Type B pancreatic cell (in vitro differentiated cells): ENCODE measurements at places on chromosomes 1 and 21. TPM values are rescaled to one million over a fixed set of nuclear protein-coding genes. Genes with fewer than 3 reads are reported as not detected.

BEND5 gene
- 4.4 and 10.6 TPM in 2 replicates for total RNA-seq

CR2 gene
- 0.21 TPM in 1 of 2 replicates, not detected in the other for total RNA-seq

AMPD1 gene
- not detected in 2 replicates for total RNA-seq

TXLNA gene
- 54.0 and 60.4 TPM in 2 replicates for total RNA-seq

LRRC53 gene
- total RNA-seq: not detected in 2 replicates

CYP4B1 gene
- total RNA-seq: 25.7 and 28.9 TPM in 2 replicates

RSRP1 gene
- 97.6 and 109 TPM in 2 replicates for total RNA-seq

RAD54L gene
- 9.6 and 22.9 TPM in 2 replicates for total RNA-seq

MEX3A gene
- total RNA-seq: 31.0 and 61.9 TPM in 2 replicates

KLF18 gene
- not detected in 2 replicates for total RNA-seq

PLEKHA6 gene
- 37.8 and 63.1 TPM in 2 replicates for total RNA-seq

GBP7 gene
- total RNA-seq: not detected in 2 replicates

HCN3 gene
- 9.5 and 10.6 TPM in 2 replicates for total RNA-seq

LGR6 gene
- 2.8 and 6.9 TPM in 2 replicates for total RNA-seq

SHISA4 gene
- 1.4 and 5.0 TPM in 2 replicates for total RNA-seq

PKLR gene
- total RNA-seq: 1.0 and 2.4 TPM in 2 replicates

RNU1-1 gene
- 2,993 and 3,564 TPM in 2 replicates for total RNA-seq

S100A11 gene
- 511 and 1,438 TPM in 2 replicates for total RNA-seq

MSH4 gene
- total RNA-seq: 0.58 and 0.64 TPM in 2 replicates

OR2M5 gene
- total RNA-seq: not detected in 2 replicates

FNDC10 gene
- total RNA-seq: 8.9 and 9.3 TPM in 2 replicates

PTPRU gene
- 66.6 and 129 TPM in 2 replicates for total RNA-seq

AHCYL1 gene
- total RNA-seq: 87.1 and 88.1 TPM in 2 replicates

SSU72 gene
- 117 and 126 TPM in 2 replicates for total RNA-seq

KCNT2 gene
- 4.1 and 10.9 TPM in 2 replicates for total RNA-seq

KRTAP11-1 gene
- not detected in 2 replicates for total RNA-seq

VASH2 gene
- 3.5 and 27.4 TPM in 2 replicates for total RNA-seq

DSCAM gene
- 1.4 and 1.9 TPM in 2 replicates for total RNA-seq

B3GALNT2 gene
- 24.5 and 31.3 TPM in 2 replicates for total RNA-seq

FCRLB gene
- 0.45 and 0.82 TPM in 2 replicates for total RNA-seq

OR10T2 gene
- not detected in 2 replicates for total RNA-seq

NBPF12 gene
- total RNA-seq: 12.0 and 15.8 TPM in 2 replicates

SELL gene
- 0.17 TPM in 1 of 2 replicates, not detected in the other for total RNA-seq

RPTN gene
- total RNA-seq: 0.34 and 1.3 TPM in 2 replicates

DCST1 gene
- not detected in 2 replicates for total RNA-seq

GPR25 gene
- not detected in 2 replicates for total RNA-seq

KCNE2 gene
- total RNA-seq: 1.8 and 9.4 TPM in 2 replicates

PRELP gene
- total RNA-seq: 0.07 and 1.1 TPM in 2 replicates

HSD3B1 gene
- total RNA-seq: 1.3 and 10.3 TPM in 2 replicates

S100A6 gene
- total RNA-seq: 21.9 and 1,154 TPM in 2 replicates

CLCA1 gene
- total RNA-seq: 4.9 and 10.1 TPM in 2 replicates
